ENCODE measurements at places on chromosomes 3 and 15. TPM values are rescaled to one million over a fixed set of nuclear protein-coding genes. Genes with fewer than 3 reads are reported as not detected.

PTH1R gene
- not detected for total RNA-seq

SLC9A9 gene
- total RNA-seq = 0.88 TPM

DNA sequence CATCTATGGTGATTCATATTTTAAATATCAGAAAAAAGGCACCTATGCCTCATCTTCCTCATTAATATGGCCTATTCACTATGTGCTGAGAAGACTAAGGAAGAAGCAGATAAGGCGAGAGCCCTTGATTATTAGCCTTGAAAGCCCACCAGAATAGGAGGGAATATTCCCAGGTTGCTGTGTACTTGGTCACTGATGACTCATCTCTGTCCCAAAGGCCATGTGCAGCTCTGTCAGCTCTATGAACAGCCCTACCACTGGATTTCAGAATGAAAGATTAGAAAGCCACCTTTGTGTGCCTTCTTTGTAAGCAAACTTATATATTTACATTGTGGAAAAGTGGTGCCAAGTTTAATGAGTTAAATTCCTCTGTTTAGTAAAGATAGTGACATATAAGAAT, 211.5 kb downstream of the NFKBIZ start:
- H3K27me3 ChIP-seq = no peaks in the 10 kb centered on the region
- no peak overlapping the region for H3K4me3 ChIP-seq
- H3K4me1 ChIP-seq = peaks cover 35% of the 10 kb centered on the region
- no peak for DNase-seq
- H3K27ac ChIP-seq = no peak overlapping the region

GRCh38 chr3:196216089-196216564, at the start of gene SLC51A:
Gene SLC51A, plus strand, starts transcription at chr3:196216534. Its CDS starts 179 bp downstream, at chr3:196216713.
- H3K36me3 ChIP-seq = no peaks in the 10 kb centered on the region
- peaks cover 22% of the 10 kb centered on the region for H3K4me1 ChIP-seq
- no peak for DNase-seq

DNA sequence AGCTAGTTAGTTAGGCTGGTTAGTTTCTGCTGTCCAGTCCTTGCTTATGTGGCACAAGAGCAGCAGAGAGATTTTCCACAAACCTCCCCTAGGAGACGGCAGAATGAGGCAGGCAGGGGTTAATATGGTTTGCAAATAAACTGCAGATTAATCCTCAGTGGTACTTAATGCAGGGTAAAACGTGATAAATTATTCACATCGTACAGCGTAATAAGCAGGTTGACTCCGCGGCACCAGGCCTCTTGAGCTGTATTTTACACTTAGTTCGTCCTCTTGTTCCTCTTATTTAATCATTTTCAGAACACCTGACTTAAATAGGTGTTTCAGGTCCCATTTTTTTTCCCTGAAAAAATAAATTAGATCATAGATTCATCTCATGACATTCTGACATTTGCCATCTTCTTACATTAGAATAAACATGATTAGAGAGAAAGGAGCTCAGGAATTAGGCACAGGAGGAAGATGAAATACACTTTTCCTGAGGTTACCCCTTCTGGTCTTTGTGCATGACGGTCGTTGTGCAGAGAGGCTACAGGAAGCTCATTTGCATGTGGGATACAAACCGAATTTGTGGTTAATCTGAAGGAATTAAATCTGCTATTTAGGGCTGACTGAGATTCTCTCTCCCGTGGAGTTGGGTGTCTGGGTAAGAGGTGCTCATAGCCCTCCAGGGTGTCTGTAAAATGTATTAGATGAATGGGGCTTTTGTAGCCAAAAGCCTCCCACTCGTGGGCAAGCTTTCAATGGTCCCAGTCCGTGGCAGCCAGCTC, 27.1 kb upstream of the VPS8 start:
- H3K4me3 ChIP-seq = no peak overlapping the region
- no peak overlapping the region for H3K27ac ChIP-seq
- no peak for DNase-seq
- H3K36me3 ChIP-seq = no peaks in the 10 kb centered on the region
- H3K27me3 ChIP-seq = peaks cover 7% of the 10 kb centered on the region

DNA sequence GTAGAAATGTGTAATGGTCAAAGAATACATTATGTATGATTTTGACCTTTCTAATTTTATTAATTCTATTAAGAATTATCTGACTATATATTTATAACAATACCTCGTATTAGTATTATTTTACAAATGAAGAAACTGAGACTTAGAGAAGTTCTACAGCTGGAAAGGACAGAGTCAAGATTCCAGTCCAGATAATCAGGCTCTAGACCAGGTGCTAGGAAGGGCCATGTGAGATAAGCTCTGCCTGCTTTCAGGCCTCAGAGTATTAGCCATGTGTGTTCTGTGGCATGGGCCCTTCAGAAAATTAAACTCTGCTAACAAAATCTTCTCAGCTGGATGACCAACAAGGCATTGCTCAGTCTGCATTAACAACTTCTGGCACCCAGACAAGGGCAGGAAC, 87.5 kb downstream of the CD200R1L start:
- H3K36me3 ChIP-seq = peaks cover 5% of the 10 kb centered on the region
- H3K27me3 ChIP-seq = no peaks in the 10 kb centered on the region
- no peak for DNase-seq
- H3K4me1 ChIP-seq = peaks cover 11% of the 10 kb centered on the region
- no peak overlapping the region for H3K4me3 ChIP-seq

- peak within 1 kb of the TSS; percentile 81 for H3K4me3 ChIP-seq
- no peaks in the 10 kb centered on the region for H3K36me3 ChIP-seq
- H3K27ac ChIP-seq = peak within 1 kb of the TSS; percentile 49
- DNase-seq = peak; percentile 64
- H3K4me1 ChIP-seq = peaks cover 36% of the 10 kb centered on the region
Observed at GRCh38 chr15:64046421-64047153, at the start of gene DAPK2. Gene DAPK2, minus strand, starts transcription at chr15:64046485. Its CDS starts 6,224 bp downstream, at chr15:64040261.

XIRP1 gene
- total RNA-seq = 3.0 TPM

Measured in activated T-helper 1 cell treated with anti-CD3 and anti-CD28 coated beads, Interleukin-12 subunit alpha, Interleukin-12 subunit beta, Interleukin-2, Interleukin-4 antibody, amounts not matched to agents 30 ng/mL and 10 ng/mL and 1 ng/mL, durations not matched to agents 14 hours and 24 hours and 36 hours (primary cell).